Motor neuron (in vitro differentiated cells): ENCODE measurements at places on chromosomes 16 and 17. TPM values are rescaled to one million over a fixed set of nuclear protein-coding genes. Genes with fewer than 3 reads are reported as not detected.
A peak's percentile ranks its signal among the peaks of the same experiment; 100 is the strongest.

DNA sequence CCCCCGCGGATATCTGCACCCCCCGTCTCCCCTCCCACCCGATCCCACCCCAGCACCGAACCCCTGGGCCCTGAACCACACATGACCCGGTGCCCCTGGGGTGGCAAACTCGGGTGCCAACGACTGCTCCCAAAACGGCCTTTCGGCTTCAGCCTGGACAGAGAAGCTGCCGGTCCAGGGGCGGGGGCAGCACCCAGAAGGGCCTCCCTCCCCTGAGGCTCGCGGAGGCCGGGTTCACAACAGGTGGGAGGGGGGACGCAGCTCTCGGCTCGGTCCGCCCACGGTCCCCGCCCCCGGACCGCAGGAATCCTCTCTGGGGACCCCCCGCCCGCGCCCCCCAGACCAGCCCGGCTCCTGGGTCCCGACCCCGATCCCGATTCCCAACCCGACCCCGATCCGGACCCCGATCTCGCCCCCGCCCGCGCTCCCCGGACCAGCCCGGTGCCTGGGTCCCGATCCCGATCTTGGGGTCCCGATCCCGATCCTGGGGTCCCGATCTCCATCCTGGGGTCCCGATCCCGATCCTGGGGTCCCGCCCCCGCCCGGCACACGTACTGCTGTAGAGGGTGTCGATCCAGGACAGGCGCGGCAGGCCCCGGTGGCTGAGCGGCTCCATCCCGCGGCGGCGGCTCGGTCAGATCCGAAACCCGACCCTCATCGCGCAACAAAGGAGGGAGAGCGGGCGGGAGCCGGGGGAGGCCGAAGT lies 516 bp downstream of the ABR start:
- ATAC-seq: peak; percentile 31

GRCh38 chr16:8892101-8892575 lies 10.0 kb downstream of the LITAFD start:
- no peak for ATAC-seq

GRCh38 chr17:55496094-55496881 lies 15.0 kb downstream of the SMIM36 start:
- ATAC-seq: no peak

DNA sequence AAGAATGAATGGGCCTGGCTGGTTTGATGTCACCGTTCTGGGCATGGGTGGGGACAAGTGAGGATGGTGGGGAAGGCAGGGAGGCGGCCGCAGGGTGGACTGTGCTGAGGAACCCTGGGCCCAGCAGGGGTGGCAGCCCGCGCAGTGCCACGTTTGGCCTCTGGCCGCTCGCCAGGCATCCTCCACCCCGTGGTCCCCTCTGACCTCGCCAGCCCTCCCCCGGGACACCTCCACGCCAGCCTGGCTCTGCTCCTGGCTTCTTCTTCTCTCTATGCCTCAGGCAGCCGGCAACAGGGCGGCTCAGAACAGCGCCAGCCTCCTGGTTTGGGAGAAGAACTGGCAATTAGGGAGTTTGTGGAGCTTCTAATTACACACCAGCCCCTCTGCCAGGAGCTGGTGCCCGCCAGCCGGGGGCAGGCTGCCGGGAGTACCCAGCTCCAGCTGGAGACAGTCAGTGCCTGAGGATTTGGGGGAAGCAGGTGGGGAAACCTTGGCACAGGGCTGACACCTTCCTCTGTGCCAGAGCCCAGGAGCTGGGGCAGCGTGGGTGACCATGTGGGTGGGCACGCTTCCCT lies 6.5 kb upstream of the SERPINF1 start:
- ATAC-seq: no peak

The ZP2 gene
- not detected in 2 replicates for total RNA-seq

The KRT39 gene
- total RNA-seq: not detected in 2 replicates
